Ovary (tissue), 10 donors: ENCODE measurements at places on chromosomes 1 and 21.

DNA sequence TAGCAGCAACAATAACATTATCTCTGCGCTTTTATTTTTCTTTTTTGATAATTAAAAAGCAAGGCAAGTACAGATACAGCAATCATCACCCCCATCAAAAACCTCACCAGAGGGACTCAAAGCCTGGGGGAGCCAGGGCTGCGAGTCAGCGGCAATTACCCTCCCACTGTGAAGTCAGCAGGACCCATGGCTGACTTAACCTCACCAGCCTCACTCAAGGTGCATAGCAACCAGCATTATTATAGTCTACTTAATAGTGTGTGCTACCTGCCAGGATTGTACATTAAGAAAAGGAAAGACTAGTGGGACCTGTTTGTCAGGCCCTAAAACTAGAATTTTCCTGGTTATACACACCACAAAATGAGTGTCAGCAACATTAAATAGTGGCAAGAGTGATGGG lies 28.9 kb upstream of the SERBP1 start:
- DNase-seq, result no peak

DNA sequence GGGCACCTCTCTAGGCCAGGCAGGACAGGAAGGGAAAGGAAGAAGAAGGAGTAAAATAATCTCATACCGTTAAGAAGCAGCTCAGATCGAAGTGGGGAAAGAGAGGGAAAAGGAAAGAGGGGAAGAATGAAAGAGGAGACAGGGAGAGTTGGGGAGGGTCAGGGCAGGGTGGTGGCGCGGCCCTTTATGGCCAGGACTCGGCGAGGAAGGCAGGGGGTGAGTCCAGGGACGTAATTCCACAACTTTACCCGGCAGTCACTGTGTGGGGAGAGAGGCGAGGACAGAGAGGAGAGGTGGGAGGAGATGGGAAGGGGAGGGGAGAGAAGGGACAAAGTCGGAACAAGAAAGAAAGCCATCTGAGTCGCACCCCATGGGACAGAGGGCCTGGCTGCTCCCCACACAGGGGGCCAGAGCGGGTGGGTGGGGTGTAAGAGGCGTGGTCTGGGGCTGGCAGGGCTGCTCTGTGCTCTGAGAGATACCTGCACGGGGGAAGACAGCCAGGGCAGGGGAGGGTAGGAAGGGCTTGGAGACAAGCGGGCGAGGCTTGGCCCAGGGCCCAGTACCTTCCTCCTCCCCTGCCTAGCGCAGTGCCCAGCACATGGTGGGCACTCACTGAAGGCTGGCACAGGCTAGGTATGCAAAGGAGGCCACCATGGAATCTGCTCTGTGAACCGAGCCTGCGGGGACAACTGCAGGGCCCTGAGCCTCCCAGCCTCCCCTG lies 49.4 kb downstream of the KIF21B start:
- DNase-seq, result no peak

DNA sequence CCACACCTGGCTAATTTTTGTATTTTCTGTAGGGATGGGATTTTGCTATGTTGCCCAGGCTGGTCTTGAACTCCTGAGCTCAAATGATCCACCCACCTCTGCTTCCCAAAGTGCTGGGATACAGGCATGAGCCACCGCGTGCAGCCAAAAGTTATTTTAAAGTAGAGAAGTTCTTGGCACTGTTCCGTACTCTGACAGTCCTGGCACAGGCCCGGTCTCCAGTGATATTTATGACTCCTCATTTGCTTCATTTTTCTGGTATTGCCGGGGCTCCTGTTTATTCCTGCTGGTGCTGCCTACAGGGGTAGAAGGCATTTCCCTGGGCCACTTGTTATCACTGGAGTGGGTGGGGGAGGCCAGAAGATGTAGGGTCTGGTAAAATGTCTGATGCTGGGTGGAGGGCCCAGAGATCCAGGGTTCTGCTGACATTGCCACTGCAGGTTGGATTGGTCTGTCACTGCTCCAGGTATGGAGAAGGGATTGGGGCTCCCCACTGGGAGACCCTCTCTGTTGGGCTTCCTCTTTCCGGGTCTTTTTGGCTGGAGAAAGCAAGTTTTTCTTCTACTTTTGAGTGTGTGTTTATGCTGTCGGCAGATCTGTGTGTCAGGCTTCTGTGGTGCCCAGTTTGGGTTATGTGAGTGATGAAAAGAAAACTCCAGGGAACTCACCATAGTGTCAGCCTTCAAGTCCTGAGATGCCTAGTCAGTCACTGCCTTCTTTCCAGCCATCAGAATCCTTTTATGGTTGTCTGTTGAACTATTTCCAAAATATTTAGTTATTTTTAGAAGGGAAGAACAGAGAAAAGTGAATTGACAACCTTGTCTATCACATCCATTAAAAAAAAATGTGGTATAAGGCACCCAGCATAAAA lies 4.5 kb downstream of the MROH7 start:
- peak; percentile 32 for DNase-seq

DNA sequence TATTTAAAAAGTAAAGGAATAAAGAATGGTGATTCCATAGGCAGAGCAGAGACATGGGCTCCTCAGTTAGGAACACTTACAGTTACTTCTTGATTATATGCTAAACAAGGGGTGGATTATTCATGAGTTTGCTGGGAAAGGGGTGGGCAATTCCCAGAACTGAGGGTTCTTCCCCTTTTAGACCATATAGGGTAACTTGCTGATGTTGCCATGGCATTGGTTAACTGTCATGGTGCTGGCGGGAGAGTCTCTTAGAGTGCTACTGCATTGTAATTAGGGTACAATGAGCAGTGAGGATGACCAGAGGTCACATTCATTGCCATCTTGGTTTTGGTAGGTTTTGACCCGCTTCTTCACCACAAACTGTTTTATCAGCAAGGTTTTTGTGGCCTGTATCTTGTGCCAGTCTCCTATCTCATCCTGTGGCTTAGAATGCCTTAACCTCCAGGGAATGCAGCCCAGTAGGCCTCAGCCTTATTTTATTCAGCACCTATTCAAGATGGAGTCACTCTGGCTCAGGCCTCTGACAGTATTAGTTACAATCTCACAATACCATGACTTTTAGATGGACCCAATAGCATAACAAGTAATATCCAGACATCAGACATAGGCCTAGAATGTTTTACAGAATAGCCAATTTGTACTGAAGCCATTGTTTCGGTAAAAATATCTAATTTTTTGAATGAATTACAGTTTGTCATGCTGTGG lies 106.8 kb downstream of the ZBTB18 start:
- no peak for DNase-seq

DNA sequence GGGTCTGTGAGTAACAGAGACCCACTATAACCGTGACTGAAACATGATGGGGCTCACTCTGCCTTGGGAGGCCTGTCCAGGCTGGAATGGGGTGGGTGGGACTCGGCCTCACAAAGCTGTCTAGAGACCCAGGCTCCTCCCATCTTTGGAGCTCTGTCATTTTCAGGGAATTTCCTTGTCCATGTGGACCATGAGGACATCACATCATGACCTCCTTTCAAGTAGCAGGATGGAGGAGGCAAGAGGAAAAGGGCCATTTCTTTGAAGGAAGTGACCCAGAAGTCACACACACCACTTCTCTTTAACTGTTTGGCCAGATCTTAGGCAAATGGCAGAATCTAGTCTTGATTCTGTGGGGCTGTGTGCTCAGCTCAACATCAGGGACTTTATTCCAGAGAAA lies 79.9 kb downstream of the CNIH3 start:
- no peak for DNase-seq

DNA sequence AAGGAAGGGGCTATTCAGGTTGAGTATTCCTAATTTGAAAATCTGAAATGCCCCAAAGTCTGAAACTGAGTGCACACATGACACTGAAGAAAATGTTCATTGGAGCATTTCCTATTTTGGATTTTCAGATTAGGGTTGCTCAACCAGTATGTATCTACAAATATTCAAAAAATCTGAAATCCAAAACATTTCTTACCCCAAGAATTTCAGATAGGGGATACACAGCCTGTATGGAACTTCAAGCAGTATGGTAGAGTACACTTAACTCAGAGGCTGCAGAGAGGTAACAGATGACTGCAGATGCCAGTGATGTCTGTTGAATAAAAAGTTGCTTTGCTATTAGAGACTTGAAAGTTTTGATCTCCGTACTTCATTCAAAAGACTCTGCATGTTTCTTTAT lies 19.0 kb downstream of the YTHDF2 start:
- no peak for DNase-seq

DNA sequence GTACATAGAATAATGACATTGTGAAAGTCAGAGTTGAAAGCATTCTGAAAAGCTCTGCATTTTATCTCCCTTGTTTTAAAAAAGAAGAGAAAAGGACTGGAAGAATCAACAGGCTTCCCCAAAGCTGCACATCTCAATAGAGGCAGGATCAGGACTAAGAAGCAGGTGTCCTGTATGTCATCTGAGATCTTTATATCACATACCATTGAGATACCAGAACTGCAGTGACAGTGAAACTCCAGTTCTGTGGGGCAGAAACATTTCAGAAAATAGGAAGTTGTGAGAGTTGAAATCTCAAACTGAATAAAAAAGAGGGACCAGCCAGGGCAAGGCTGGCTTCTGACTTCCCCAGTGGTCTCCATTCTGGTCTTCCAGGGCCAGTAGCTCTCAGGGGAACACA lies 33.0 kb upstream of the SH2D1B start:
- no peak for DNase-seq

GRCh38 chr1:2174348-2175054 lies 20.1 kb downstream of the FAAP20 start:
- DNase-seq, result peak; percentile 80

- DNase-seq, result peak; percentile 67
Measured at GRCh38 chr1:39575191-39576015, 1.2 kb downstream of the PABPC4 start.

- no peak for DNase-seq
Measured at GRCh38 chr1:242055749-242056320, 56.9 kb upstream of the MAP1LC3C start.

- no peak for DNase-seq
Measured at GRCh38 chr21:37797403-37797802, 118.9 kb downstream of the KCNJ6 start.

GRCh38 chr1:7334475-7335035 lies 436.5 kb upstream of the VAMP3 start:
- DNase-seq, result no peak

GRCh38 chr1:87958201-87958600 lies 629.5 kb downstream of the LMO4 start:
- no peak for DNase-seq

DNA sequence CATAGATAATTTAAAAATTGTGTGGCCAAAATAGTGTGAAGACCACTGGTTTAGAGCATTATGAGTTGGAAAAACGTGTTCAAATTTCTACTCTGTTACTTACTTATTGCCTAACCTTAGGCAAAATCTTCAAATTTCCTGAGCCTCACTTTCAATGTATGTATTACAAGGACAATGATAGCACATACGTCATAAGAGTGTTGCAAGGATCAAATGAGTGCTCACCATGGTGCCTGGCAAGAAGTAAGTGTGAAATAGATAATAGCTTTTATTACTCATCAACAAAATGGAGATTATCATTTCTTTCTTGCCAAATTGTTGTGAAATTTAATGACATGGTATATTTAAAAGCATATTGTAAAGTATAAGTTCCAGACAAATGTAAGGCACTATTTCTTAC lies 57.2 kb downstream of the FH start:
- no peak for DNase-seq

- DNase-seq, result no peak
Measured at GRCh38 chr1:172727956-172728603, 69.2 kb downstream of the FASLG start.

GRCh38 chr1:1788646-1789431 lies 10.6 kb upstream of the NADK start:
- DNase-seq, result no peak

GRCh38 chr1:154925335-154926170 lies 11.0 kb downstream of the PMVK start:
- DNase-seq, result no peak

GRCh38 chr1:169833179-169833901 lies 38.6 kb upstream of the METTL18 start:
- no peak for DNase-seq

- DNase-seq, result no peak
Measured at GRCh38 chr1:20474333-20474975, 11.6 kb downstream of the CAMK2N1 start.

DNA sequence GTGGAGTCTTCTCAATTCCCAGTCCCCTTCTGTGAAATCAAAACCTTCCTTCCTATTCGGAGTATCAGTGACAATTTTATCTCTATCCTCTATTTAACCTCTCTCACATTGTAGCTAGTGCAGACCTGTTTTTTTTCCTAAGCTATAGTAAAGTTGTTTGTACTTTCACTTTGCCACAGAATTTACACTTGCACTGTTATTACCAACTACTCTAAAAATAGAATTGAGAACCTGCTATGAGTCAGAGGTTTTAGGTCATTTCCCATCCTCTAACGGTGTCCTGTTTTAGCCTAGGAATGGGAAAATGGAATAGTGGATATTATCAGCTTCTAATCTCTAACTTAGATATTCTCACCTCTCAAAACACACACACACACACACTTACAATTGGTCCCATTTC lies 862.7 kb downstream of the NCAM2 start:
- no peak for DNase-seq

GRCh38 chr1:30328401-30329262 lies 394.8 kb downstream of the MATN1 start:
- no peak for DNase-seq

- DNase-seq, result no peak
Measured at GRCh38 chr1:165436994-165437393, 7.9 kb downstream of the RXRG start.

- DNase-seq, result no peak
Measured at GRCh38 chr1:52296345-52296744, 69.7 kb downstream of the CC2D1B start.

DNA sequence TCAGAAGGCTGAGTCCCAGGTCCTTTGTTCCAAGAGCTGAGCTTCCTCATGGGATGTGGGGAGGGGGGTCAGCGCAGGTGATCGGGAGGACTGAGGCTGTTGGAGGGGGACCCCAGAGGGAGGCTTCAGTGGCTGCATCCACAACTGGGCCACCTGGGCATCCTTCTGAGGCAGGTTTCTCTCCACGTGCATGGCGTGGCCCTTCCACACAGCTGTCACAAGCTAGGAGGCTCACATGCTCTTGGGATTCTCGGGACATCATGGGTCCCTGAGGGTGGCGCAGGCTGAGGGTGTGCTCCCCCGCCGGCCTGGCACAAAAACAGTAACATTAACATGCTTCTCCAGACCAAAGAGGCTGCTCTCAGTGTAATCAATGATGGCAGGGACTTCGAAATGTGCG lies 229.6 kb upstream of the AJAP1 start:
- DNase-seq, result no peak

DNA sequence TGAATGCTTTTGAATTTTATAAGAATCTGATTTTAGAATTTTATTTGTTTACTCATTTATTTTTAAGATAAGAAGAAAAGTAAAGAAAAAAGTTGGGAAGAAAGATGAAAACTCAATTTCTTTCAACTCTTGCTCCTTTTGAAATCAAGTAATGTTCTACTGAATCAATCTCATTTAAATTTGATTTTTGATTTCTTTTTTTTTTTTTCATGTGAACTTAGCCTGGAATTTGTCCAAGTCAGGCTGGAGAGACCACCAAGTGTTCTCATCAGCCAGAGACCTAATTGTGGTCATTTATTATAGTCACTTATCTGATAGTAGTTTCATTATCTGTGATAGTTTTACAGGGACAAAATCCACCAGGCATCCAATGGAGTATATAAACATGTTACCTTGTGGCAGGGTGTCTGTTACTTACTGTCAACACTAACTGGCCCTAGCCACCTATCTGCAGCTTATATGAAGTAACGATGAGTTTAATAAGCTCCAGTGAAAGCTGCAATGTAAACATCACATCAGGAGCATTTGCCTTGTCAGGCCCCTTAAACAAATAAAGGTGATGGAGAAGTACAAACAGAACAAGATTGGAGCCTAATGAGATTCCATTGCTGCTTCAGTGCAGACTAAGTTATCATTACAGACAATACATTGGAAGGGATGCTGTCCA lies 39.2 kb downstream of the HLX start:
- DNase-seq, result no peak

- DNase-seq, result no peak
Measured at GRCh38 chr1:3122311-3122710, 53.3 kb downstream of the PRDM16 start.
